Right forelimb (tissue), 1 donor: ENCODE measurements at places on chromosomes 16 and 17.

GRCh38 chr17:3679531-3680126 is 11.0 kb downstream of the EMC6 start:
- no peak for DNase-seq

- DNase-seq: no peak
Observed at GRCh38 chr16:50279504-50279865, 13.1 kb downstream of the ADCY7 start.

DNA sequence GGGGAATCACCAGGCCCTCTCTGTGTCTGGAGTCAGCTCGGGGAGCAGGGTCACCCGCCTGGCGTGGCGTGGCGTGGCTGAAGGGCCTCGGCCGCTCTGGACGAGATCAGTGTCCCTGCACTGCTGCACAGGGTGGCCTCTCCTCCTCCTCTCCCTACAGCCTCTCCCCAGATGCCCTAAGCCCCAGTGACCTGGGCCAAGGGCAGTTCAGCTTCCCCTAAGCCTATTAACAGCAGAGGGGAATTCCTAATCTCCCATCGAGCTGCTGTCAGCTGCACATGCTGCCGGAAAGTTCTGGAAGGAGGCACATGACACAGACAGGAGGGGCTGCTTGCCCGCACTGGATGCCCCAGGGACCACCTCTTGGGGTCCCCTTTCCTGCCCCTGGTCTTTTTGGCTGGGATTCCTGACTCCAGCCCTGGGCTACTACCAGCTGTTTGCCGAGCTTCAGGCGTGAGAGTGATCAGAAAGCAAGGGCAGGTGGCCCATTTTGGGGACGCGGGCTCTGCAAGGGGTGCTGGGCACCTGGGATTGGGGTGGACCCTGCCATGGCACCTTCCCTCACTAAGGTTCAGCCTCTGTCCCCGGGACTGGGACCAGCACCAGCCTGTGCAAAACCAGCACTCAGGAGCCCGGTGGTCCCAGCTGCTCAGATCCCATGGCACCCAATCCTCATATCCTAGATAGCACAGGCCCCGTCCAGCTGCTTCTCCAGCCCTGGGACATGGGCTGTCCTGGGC is 794 bp downstream of the PDE6G start:
- DNase-seq: no peak

GRCh38 chr16:27169511-27170071 is 33.7 kb upstream of the KDM8 start:
- DNase-seq: no peak

GRCh38 chr17:61583242-61583641 is 7.8 kb downstream of the NACA2 start:
- DNase-seq: no peak

DNA sequence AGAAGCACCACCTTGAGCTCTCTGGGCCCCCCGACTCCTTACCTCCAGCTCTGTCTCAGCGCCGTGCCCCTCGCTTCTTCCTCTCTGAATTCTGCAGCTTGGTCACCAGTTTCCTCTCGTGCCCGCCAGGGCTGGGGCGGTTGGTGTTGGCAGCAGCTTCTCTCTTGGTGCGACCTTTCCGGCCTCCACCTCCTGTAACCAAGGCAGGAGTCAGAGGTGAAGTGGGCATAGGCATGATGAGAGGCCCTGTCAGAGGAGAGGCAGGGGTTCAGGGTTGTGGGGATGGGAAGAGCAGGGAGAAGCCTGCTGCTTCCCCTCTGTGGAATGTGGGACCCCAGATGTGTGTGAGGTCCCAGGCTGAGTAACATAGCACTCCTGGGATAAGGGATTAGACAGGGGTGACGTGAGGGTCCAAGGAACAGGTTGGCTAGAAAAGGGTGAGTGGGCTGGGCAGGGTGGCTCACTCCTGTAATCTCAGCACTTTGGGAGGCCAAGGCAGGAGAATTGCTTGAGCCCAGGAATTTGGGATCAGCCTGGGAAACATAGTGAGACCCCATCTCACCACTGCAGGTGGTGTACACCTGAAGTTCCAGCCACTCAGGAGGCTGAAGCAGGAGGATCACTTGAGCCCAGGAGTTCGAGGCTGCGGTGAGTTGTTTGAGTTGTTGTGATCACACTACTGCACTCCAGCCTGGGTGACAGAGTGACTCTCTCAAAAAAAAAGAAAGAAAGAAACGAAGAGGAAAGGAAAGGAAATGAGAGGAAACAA is 626 bp downstream of the NUPR1 start:
- DNase-seq: no peak

GRCh38 chr17:67594115-67594880 is 123.4 kb upstream of the NOL11 start:
- DNase-seq: no peak

GRCh38 chr17:61291451-61292285 is 108.0 kb upstream of the TBX2 start:
- no peak for DNase-seq

DNA sequence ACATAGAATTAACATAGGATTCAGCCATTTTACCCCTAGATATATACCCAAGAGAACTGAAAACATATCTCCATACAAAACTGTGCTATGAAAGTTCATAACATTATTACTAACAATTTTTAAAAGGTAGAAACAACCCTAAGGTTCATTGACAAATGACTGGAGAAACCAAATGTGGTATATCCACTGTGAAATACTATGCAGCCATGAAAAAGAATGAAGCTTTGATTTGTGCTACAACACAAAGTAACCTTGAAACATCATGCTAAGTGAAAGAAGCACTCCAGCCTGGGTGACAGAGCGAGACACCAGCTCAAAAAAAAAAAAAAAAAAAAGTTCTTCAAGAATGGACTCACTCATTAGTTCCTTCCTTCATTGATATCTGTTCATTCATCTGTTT is 580 bp downstream of the CD300LD start:
- DNase-seq: no peak

GRCh38 chr17:29610395-29610794 is 12.3 kb downstream of the CORO6 start:
- no peak for DNase-seq

DNA sequence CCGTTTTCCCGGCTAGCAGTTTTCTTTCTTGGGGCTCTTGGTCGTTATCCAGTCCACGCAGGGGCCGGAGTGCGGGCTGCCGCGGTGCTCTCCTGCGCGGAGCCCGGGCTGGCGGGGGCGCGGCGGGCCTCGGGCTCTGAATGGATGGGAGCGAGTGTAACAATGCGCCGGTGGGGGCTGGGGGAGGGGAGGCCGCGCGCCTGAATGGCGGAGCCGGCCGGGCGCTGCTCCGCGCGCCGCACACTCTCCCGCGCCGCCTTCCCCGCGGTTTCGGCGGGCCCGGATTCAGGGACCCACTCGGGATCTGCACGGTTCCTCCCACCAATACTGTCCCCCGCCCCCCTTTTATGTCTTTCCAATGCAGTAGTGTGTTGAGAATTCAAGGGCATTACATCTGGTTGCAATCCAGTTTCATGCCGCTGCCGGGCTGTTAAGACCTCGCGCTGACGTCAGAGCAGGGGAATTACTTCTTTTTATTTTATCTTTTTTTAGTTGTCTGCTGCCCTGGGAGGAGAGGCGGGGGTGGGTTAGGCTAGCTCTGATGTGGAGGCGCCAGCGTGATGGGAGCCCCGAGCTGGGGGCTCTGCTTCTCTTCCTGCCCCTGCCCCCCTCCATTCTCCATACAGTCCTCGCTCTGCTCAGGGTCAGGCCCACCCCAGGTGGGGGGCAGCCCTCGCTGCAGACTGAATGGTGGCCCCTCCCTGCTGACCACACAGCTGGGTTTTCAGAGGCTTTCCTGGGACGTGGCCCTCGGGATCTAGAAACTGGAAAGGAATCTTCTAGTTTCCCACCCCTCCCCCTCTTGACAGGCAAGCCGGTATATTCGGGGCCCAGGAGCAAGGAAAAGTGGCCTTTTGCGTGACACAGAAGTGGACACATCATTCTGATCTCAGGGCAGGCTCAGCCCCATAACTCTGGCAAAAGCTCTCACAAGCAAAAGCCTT is 1.8 kb downstream of the RAI1 start:
- peak; percentile 81 for DNase-seq

GRCh38 chr17:28576758-28577465 is at the start of gene ALDOC:
Gene ALDOC, minus strand, starts transcription at chr17:28576895. Its CDS starts 1,363 bp downstream, at chr17:28575532.
- peak; percentile 88 for DNase-seq
